ENCODE measurements at places on chromosomes 6 and 20.
A peak's percentile ranks its signal among the peaks of the same experiment; 100 is the strongest.

GRCh38 chr6:138230221-138230620, 11.9 kb upstream of the PBOV1 start:
- no peak for DNase-seq

- DNase-seq: no peak
Observed at GRCh38 chr6:148466158-148466557, 123.5 kb downstream of the SASH1 start.

DNA sequence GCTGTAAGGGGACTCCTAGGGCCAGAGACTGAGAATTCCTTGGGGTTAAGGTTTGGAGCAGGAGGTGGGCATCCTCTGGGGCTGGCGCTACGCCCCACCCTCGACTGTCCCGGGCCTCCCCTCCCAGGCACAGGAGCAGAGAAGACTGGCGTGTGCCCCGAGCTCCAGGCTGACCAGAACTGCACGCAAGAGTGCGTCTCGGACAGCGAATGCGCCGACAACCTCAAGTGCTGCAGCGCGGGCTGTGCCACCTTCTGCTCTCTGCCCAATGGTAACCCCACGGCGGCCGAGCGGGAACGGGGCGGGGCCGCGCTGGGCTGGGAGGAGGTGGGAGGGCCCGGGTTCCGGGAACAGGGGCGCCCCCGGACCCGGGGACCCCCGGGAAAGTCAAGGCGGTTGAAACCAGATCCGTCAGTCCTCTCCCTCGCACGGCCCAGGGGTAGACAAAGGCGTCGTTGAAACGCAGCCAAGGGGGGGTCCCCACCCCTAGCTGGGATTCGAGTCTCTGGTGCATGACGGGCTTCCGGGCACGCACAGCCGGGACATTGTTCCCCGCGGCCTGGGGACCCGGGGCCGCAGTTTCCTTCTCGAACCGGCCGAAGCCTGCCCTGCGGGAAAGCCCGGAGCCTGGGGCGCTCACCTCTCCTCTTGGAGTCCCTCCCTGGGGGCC, 844 bp downstream of the WFDC2 start:
- no peak for DNase-seq

DNA sequence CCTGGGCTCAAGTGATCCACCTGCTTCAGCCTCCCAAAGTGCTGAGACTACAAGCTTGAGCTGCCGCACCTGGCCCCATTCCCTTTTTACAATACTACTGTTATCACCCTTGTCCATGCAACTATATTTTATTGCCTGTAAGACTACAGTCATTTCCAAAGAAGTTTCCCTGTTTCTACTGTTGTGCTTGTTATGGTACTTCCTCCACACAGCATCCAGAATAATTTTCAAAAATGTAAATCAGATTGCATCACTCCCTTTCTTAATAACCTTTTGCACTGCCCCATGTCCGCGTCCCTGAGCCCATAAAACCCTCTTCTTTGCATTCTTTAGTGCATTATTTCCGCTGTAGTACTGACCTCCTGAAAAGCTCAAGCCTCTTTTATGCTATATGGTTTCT, 128.9 kb upstream of the AKIRIN2 start:
- DNase-seq: no peak

- no peak for DNase-seq
Observed at GRCh38 chr6:90900034-90900433, 313.2 kb upstream of the MAP3K7 start.

DNA sequence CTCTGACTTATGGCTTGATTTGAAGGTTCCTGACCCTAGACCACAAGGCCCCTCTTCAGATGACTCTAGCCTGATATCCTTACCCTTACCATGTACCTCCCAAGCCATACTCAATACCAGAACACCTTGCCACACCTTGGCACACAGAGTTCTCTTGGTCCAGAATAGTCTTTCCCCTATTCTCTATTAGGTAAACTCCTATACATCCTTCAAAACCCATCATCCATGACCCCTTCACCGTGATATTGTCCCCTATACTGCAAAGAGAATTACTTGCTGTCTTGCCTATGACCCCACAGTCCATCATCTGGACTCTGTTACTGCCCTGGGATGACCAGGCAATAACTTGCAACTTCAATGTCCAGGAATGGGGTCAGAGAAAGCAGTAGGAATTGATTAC, 31.8 kb upstream of the DSN1 start:
- DNase-seq: no peak

- DNase-seq: no peak
Observed at GRCh38 chr20:21388566-21388965, 8.8 kb downstream of the NKX2-4 start.

- no peak for DNase-seq
Observed at GRCh38 chr6:46637145-46637544, 15.5 kb downstream of the CYP39A1 start.

DNA sequence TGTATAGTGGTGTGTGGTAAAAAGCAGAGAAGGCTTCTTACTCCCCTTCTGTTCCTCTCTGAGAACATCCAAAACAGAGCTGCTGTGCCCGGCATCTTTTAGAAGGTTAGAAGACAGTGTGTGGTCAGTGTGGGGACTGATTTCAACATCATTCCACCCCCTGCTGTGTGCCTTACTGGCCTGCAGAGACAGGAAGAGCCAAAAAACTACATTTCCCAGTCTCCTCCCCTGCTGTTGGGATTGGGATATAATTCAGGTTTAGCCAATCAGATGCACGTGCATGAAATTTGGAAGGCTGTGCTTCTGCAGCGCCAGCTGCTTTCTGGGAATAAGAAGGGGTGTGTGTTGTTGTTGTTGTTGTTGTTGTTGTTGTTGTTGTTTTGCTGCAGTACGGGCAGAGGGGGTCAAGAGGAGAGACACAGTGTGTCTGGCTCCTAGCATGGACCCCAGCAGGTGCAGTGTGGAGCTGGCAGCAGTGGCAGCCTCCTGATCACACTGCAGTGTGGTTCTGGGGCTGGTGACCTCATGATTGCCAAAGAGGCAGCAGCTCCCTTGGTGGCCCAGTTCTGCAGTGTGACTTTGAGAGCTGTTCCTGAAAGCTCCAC, 74.7 kb downstream of the MRPL14 start:
- peak; percentile 85 for DNase-seq

GRCh38 chr6:7914991-7915789, 4.6 kb upstream of the TXNDC5 start:
- peak; percentile 70 for DNase-seq

- DNase-seq: no peak
Observed at GRCh38 chr6:39203436-39204159, 25.7 kb downstream of the KCNK5 start.

GRCh38 chr6:16578695-16579285, 182.5 kb downstream of the ATXN1 start:
- DNase-seq: no peak

GRCh38 chr20:10314198-10314597, 95.6 kb downstream of the SNAP25 start:
- DNase-seq: peak; percentile 60

- no peak for DNase-seq
Observed at GRCh38 chr6:134152767-134153485, 100.5 kb upstream of the SLC2A12 start.

DNA sequence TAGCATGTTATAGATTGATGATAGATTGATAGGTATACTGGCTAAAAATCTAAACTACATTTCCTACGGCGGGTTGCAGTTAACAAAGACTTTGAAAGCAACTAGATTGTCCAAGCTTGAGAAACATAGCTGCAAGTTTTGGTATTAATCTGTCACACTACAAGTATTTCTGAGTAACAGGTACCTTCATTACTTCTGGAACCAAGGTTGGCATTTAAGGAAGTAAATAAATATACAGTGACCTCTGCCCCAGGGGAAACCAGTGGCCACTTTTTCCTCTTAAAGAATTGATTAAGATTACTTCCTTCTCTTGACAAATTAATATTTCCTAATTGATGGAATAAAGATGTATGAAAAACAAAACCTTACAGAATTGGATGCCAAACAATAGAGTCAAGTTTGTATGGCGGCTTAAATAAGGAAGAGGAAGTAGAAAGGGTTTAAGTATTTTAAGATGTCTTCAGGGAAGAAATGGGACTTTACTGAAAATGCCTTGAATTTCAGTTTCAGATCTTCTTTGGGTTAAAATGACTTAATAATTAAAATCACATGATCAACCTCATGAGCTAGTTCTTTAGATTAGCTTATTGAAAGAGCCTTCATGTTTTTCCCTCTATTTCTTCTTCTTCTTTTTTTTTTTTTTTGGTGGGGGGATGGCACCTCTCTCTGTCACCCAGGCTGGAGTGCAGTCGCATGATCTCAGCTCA, 132.8 kb downstream of the DOK5 start:
- DNase-seq: no peak

GRCh38 chr6:46734867-46735719, at the start of gene PLA2G7:
TSS of gene PLA2G7 (minus strand) at chr6:46735375. CDS start at chr6:46722891, 12,484 bp downstream.
- DNase-seq: peak; percentile 23

- DNase-seq: no peak
Observed at GRCh38 chr20:37291724-37292126, 2.3 kb downstream of the MANBAL start.

GRCh38 chr20:271069-271468, 13.5 kb downstream of the DEFB132 start:
- DNase-seq: no peak

DNA sequence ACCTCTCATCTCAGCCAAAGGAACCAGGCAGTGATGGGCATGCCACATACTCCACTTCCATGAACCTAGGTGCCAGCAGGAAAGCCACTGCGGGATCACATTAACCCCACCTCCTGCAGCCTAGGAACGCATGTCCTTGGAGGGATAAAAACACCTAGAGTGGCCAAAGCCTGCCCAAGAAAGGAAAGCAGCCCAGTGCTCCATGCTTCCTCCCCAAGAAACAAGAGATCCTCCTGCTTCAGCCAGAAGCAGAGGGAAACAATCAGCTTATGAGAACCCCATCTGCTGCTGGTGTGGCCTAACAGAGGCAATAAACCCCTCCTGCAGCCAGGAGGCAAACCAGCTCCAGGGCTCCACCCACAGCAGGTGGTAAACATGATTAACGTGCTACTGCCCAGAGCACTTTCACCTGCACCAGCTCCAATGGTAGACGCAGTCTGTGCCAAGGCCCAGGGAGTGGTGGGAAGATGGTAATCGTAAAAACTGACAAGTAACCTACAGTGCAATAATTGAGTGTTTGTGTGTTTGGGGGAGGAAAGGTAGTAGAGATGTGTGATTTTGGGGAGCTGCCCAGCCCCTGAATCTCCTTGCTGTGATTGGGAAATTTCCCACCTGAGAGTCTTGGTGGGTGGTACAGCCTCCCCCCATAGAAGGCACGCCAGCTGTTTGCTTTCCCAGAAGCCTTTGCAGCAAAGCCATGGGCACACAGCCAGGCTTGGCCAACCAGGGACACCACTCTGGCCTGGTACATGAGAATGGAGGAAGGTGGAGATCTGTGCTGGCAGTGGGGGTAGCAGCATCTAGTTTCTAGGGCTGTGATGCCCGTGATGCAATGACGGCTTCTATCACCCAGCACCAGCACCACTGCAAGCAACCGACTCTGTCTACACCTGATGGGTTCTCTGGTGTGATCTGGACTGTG, 50.6 kb upstream of the TBC1D7 start:
- no peak for DNase-seq

- DNase-seq: no peak
Observed at GRCh38 chr6:21164768-21165326, 428.7 kb upstream of the SOX4 start.

- no peak for DNase-seq
Observed at GRCh38 chr6:150445486-150445885, 76.7 kb downstream of the IYD start.

GRCh38 chr6:28953585-28954258, 29.9 kb upstream of the TRIM27 start:
- DNase-seq: peak; percentile 22

- DNase-seq: no peak
Observed at GRCh38 chr20:50353289-50353961, 156.8 kb upstream of the PTPN1 start.

- peak; percentile 57 for DNase-seq
Observed at GRCh38 chr6:36839749-36840431, 646 bp upstream of the CPNE5 start.

- DNase-seq: no peak
Observed at GRCh38 chr6:4139272-4139671, 3.9 kb upstream of the ECI2 start.

DNA sequence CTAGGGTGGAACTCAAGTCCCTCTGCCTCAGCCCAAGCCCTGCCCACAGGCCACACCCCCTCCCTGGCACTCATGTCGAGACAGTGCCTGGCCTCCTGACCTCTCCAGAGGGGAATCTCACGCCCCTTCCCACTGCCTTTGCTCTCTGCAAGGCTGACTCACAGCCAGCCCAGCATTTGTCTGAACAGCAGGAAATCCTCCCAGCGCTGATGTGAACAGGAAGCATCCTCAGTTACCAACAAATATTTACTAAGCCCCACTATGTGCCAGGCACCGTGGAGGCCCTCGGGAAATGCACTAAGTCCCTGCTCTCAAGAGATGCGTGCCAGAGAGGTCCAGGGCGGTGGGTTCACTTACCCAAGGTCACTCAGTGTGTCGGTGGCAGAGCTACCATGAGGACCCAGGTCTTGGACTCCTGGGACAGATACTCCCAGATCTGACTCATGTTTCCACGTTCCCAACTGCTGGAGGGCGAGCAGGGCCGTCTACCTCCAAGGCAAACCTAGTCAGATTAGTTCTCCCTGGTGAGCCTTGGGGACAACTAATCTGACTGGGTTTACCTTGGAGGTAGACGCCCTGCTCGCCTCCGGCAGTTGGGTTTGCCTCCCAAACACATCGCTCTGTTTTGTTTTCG, 7.8 kb downstream of the ADA start:
- DNase-seq: peak; percentile 66
